ENCODE measurements at places on chromosomes 6 and 20. TPM values are rescaled to one million over a fixed set of nuclear protein-coding genes. Genes with fewer than 3 reads are reported as not detected.

GRCh38 chr6:88376197-88376596, 210.1 kb upstream of the CNR1 start:
- no peak for DNase-seq

DNA sequence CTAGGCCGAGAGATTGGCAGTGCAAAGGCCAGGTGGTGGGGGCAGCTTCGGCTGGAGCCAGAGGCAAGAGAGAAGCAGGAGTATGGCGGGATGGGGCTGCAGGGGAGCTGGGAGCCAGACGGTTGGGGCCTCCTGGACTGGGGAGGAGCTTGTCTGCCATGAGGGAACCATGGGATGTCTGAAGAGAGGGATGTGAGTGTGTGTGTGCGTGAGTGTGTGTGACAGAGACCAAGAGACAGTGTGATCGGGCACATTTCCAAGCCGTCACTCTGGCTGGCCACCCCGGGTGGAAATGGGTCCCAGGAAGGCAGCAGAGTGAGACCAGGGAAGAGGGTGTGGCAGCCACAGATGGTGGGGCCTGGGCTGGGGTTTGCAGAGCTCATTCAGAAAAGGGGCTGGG, 13.8 kb downstream of the PHACTR3 start:
- DNase-seq: no peak

GRCh38 chr6:75115481-75115880, 90.4 kb downstream of the COL12A1 start:
- DNase-seq: no peak

- DNase-seq: no peak
Observed at GRCh38 chr6:167557675-167558074, 232.8 kb downstream of the TTLL2 start.

Gene PXDC1
- 71.8 TPM for total RNA-seq

- peak; percentile 43 for DNase-seq
Observed at GRCh38 chr20:51497542-51498467, 44.7 kb downstream of the NFATC2 start.

- DNase-seq: no peak
Observed at GRCh38 chr20:709991-710779, 34.6 kb upstream of the SCRT2 start.

- DNase-seq: no peak
Observed at GRCh38 chr6:157927011-157927410, 54.7 kb upstream of the SYNJ2 start.

DNA sequence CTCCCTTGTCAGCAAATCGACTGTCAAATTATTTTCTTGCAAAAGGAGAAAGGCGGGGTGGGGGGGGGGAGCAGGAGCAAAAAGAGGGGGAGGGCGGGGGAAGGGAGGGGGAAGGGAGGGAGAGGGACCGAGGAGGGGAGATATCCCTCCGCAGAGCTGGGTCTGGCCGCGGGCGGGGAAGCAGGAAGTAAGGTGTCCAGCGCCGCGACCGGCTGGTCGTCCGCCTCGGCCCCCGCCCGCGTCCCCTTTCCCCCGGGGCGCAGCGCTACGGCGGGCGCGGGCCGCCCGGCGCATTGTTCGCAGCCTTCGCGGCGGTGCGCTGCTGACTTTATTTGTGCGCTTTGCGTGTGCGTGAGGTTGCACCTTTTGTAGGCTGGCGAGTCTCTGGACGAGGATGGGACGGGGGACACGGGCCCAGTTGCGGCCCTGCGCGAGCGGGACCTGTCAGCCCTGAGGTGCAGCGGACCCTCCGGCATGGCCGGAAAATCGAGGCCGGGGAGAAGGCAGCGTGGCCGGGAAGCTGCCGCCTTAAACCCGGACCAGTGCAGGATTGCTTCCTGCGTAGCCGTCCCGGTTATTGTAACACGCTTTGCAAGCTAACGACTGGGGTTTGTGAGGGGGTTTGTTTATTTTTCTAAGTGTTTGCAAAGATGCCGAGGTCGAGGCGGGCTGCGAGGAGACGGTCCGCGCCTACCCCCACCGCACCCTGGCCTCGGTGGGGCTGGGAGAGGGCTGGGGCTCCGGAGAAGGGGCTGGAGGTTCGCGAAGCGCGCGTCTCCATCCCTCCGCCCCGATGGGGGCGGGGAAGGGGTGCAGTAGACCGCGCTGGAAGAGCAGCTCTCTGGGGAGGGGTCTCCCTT, 675 bp upstream of the TRERF1 start:
- peak; percentile 47 for DNase-seq

Gene COL9A3
- 0.38 TPM for total RNA-seq

DNA sequence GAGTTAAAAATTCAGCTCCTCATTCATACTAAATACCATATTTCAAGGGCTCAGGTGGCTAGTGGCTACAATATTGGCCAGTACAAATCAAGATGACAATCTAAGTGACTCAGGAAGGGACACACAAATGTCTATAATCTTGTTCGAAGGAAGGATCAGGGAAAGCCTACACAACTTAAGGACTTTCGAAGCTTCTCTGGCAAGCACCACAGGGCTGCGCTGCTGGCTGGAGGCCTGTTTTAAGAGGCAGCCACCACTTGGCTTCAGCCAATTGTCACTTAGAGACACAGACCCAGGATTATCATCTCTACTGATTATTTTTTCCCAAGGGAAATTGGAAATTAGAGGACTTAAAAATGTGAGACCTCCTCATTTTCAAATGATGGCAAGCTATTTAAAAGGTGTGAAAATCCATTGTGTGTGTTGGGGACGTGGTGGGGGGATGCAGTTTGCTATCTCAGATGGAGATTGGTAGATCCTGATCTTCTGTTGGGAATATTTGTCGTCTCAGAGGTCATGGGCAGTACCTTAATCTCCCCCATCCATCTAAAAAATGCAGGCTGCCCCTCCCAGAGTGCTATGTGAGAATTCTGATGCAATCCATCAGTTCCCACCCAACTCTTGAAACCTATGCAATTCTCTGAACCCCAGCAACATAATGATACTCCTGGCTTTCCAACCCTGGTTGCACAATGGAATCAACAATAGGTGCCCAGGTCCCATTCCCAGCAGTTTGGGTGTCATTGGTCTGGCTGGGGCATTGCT, 11.3 kb downstream of the ARHGAP40 start:
- DNase-seq: no peak

Gene ZFAND3
- 11.7 TPM for total RNA-seq

- DNase-seq: no peak
Observed at GRCh38 chr20:42430598-42430997, 759.1 kb downstream of the PTPRT start.

Gene ACSS1
- 9.4 TPM for total RNA-seq

GRCh38 chr6:143581835-143582480, 70.4 kb upstream of the FUCA2 start:
- peak; percentile 53 for DNase-seq

Gene ARG1
- total RNA-seq: not detected

DNA sequence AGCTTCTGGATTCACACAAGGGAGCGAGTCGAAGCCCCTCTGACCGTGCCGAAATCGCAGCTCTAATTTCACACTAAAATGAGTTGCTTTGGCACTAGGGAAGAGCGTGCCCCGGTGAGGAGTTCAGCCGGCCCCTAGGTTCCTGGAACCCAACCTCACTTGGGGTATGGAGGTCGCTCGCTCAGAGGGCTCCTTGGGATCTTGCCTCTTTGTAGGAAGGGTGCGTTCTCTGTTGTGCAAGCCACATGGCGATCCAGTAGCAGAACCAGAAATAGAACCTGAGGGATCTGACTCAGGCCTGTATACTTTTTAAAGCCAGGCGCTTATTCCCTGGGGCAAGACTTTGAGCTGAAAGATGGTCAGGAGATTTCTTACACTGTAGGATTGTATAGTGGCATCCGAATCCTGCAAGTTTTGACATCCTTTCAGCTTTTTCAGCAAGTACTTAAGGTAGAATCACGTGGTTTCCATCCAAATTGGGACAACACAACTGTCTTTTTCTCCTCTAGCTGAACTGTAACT, 861 bp upstream of the RALGAPA2 start:
- DNase-seq: no peak

DNA sequence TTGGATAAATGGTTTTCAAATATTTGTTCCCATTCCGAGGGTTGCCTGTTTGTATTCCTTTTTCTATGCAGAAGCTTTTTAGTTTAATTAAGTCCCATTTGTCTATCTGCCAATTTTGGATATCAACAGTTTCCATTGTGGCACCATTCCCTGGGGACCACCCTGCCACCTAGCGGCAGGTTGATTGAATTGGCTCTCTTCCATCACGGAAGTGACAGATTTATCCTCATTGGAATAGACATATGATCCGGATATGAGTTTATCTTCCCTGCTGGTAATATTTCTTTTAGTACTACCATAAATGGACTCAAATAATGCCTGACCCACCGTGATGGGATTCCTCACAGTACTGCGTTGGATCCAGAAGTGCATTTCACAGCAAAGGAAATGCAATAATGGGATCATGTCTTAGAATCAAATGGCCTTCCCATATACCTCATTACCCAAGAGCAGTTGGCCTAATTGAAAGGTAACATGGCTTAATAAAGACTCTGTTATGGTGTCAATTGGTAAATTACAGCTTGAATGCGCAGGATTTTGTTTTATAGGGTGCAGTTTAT, 327.0 kb downstream of the BMP2 start:
- peak; percentile 9 for DNase-seq

Gene TMC2
- not detected for total RNA-seq

DNA sequence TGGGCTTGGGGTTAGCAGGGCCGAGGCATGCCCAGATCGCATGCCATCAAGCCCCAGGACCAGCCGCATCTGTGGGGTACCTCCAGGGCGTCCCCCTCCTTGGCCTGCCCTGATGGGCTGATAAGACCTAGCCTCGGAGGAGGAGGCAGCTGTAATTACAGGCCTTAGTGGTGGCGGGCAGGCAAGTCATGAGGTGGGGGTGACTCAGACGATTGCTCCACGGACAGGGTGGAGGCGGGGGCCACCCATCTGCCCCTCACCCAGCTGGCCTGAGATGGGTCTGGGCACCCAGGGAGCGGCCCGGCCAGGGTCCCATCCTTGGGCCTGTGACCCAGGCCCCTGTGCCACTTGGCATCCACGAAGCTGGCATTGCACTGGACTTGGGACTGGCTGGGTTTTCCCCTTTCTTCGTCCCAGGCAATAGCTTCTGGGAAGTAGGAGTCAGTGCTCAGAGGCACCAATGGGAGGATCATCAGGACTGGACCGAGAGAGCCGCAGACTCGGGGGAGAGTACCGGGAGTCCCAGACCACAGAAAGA, 57.5 kb downstream of the CEBPB start:
- no peak for DNase-seq

DNA sequence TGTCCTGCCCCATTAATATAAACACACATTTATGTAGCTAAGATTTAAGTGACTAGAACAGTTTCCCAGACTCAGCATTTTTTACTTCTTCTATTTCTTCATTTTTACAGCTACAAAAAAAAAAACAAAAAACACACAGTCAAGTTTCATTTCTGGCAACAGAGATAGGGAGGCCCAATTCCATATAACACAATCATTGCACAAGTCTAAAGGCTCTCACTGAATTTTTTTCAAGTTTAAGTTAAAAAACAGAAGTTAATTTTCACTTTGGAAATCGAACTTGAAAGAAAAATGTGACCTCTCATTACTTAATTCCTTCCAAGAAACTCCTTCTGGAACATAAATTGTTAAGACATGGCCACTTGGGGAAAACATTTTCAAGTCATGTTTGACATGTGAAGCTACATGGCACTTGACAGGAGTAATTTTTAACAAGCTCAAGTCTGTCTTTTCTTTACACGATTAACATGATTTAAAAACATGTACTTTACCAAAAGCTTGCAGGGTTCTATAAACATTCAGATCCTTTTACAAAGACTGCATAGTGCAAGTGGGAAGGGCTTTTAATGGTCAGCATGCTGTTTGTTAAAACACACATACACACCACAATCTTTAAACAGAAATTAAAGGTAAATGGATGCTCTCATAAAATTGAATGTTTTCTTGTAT, 100.1 kb upstream of the CCDC28A start:
- DNase-seq: no peak
